Calu3 (cell line): ENCODE measurements at places on chromosomes 2 and 18. TPM values are rescaled to one million over a fixed set of nuclear protein-coding genes. Genes with fewer than 3 reads are reported as not detected.

GRCh38 chr18:11733031-11733430 lies 44.0 kb downstream of the GNAL start:
- no peak overlapping the region for H3K4me3 ChIP-seq
- H3K4me1 ChIP-seq = no peaks in the 10 kb centered on the region
- H3K27me3 ChIP-seq = peaks cover 99% of the 10 kb centered on the region
- H3K36me3 ChIP-seq = no peaks in the 10 kb centered on the region

- H3K4me1 ChIP-seq = no peaks in the 10 kb centered on the region
- no peak overlapping the region for H3K4me3 ChIP-seq
- no peaks in the 10 kb centered on the region for H3K27me3 ChIP-seq
- H3K36me3 ChIP-seq = no peaks in the 10 kb centered on the region
- H3K27ac ChIP-seq = no peak overlapping the region
- DNase-seq = no peak
Measured at GRCh38 chr2:174428214-174428613, 32.7 kb downstream of the SCRN3 start.

DNA sequence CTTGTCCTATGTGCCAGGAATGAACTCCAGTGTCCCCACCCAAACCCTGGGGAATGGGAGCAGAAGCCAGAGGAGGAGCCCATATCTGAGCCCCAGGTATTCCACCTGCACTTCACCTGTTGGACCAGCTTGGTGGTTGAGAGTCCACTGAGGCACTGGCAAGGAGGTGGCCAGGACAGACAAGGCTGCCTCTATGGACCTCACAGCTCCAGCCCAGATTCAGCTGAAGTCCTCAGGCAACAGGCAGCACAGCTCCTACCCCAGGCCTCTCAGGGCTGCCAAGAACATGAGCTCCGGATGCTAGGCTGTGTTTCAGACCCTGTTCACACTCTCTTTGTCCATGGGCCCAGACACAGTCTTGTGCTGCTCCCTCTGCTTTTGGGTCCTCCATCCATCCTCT lies 2.9 kb upstream of the IL1F10 start:
- no peak overlapping the region for H3K4me3 ChIP-seq
- no peaks in the 10 kb centered on the region for H3K27me3 ChIP-seq
- no peak overlapping the region for H3K27ac ChIP-seq
- peaks cover 9% of the 10 kb centered on the region for H3K36me3 ChIP-seq

GRCh38 chr18:36009214-36009613 lies 36.7 kb downstream of the RMP24 start:
- H3K27ac ChIP-seq = no peak overlapping the region
- H3K4me1 ChIP-seq = no peaks in the 10 kb centered on the region
- peaks cover 5% of the 10 kb centered on the region for H3K36me3 ChIP-seq
- H3K27me3 ChIP-seq = no peaks in the 10 kb centered on the region

- H3K36me3 ChIP-seq = no peaks in the 10 kb centered on the region
- no peak overlapping the region for H3K27ac ChIP-seq
- H3K4me1 ChIP-seq = no peaks in the 10 kb centered on the region
- no peaks in the 10 kb centered on the region for H3K27me3 ChIP-seq
Measured at GRCh38 chr18:42275138-42275535, 320.1 kb downstream of the PIK3C3 start.

- no peaks in the 10 kb centered on the region for H3K36me3 ChIP-seq
- H3K4me1 ChIP-seq = no peaks in the 10 kb centered on the region
Measured at GRCh38 chr18:35835366-35835765, 137.1 kb upstream of the RMP24 start.

DNA sequence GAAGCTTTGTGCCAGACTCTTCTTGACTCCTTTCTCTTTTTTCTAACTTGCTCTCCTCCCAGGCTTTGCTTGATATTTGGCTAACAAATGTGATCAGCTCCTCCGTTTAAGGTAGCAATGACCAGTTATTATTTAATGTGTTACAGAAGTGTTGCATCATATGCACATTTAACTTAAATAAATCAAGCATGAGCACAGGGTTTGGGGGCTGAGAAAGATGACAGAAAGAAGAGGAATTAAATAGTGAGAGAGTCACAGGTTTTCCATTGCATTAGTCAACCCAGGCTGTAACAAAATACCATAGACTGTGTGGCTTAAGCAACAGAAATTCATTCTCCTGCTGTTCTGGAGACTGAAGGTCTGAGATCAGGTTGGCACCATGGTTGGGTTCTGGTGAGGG lies 343.8 kb downstream of the RPRM start:
- no peaks in the 10 kb centered on the region for H3K4me1 ChIP-seq
- no peak for DNase-seq

DNA sequence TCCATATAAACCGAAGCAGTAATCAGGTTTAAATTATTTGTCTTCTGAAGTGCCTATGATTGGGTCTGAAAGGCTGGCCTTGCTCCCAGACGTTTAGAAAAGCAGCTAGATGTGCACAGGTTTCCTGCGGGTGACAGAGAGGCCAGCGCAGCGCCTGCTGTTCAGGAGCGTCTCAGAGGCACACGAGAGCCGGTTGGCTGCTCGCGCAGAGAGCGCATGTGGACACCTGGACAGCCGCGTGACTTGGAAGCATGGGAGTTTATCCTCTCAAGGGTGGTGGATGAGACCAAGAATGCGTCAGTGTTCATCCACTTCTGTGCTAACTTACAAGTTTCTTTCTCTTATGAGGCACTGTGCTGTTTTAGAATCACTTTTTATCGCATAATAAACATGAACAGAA lies 303.7 kb downstream of the PTGR3 start:
- H3K4me1 ChIP-seq = peaks cover 8% of the 10 kb centered on the region
- no peak for DNase-seq
- no peak overlapping the region for H3K27ac ChIP-seq
- no peaks in the 10 kb centered on the region for H3K27me3 ChIP-seq

- H3K4me1 ChIP-seq = peaks cover 27% of the 10 kb centered on the region
- DNase-seq = no peak
- no peaks in the 10 kb centered on the region for H3K36me3 ChIP-seq
- no peak overlapping the region for H3K4me3 ChIP-seq
Measured at GRCh38 chr2:168529054-168529833, 73.2 kb downstream of the CERS6 start.

DNA sequence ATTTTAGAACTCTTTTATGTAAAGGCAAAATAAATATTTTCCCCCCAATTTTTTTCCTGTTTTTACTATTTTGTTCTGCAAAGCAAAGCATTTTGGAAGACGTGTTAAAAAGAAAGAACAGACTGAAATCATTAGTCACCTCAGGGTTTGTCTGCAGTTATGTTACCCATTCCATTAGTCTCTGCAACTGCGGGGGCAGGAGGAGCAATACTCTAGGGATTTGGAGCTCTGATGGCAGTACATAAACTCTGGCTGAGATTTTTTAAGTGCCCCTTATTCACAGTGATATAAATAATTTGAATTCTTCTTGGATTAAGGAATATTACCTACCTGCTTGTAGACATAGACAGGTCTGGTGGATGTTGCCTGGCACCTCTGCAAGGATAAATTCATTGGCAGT lies 88.0 kb upstream of the CELF4 start:
- no peaks in the 10 kb centered on the region for H3K36me3 ChIP-seq
- peaks cover 32% of the 10 kb centered on the region for H3K27me3 ChIP-seq
- no peak overlapping the region for H3K27ac ChIP-seq
- H3K4me1 ChIP-seq = no peaks in the 10 kb centered on the region

- no peaks in the 10 kb centered on the region for H3K36me3 ChIP-seq
- H3K27me3 ChIP-seq = no peaks in the 10 kb centered on the region
- no peak for DNase-seq
- no peak overlapping the region for H3K27ac ChIP-seq
Measured at GRCh38 chr2:60311524-60311923, 241.9 kb downstream of the BCL11A start.

DNA sequence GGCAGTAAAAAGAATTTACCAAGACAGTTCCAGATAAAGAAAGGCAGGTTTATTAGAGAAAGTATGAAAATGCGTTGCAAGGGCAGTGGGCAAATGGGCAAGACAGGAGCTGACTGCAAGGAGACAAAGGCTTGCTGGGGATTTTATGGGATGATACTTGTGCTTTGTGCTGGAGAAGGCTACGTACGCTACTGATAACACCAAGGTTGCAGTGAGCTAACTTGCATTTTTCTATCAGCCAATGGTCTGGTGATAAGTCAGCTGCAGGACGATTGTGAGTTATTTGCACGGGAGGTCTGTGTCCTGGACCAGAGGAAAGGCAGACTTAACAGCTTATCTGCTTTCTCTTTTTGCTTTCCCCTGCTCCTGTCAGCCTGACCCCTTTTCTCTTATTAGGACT lies 116.5 kb downstream of the PMS1 start:
- no peak for DNase-seq
- H3K36me3 ChIP-seq = no peaks in the 10 kb centered on the region
- no peaks in the 10 kb centered on the region for H3K4me1 ChIP-seq
- no peak overlapping the region for H3K4me3 ChIP-seq

CELF4 gene
- 5.8 and 7.8 TPM in 2 replicates for total RNA-seq

SP110 gene
- 56.7 and 107 TPM in 2 replicates for total RNA-seq

PARD3B gene
- 10.1 and 12.1 TPM in 2 replicates for total RNA-seq

CHRNG gene
- not detected in 2 replicates for total RNA-seq
